ENCODE measurements at places on chromosomes 4 and X.

DNA sequence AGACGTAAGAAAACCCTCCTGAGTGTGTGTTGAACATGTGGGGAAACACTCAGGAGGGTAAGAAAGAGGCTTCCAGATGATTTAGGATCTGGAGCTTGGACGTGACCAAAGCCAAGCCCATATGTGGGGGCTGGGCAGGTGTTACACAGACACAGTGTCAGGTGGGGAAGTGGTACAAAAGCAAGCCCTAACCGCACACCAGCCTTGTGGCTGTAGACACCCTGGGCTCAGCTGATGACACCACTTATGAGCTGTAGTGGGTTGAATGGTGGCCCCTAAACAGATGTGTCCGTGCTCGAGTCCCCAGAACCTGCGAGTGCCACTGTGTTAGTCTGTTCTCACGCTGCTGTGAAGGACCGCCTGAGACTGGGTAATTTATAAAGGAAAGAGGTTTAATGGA lies 25.0 kb upstream of the NSG1 start:
- DNase-seq, result no peak

DNA sequence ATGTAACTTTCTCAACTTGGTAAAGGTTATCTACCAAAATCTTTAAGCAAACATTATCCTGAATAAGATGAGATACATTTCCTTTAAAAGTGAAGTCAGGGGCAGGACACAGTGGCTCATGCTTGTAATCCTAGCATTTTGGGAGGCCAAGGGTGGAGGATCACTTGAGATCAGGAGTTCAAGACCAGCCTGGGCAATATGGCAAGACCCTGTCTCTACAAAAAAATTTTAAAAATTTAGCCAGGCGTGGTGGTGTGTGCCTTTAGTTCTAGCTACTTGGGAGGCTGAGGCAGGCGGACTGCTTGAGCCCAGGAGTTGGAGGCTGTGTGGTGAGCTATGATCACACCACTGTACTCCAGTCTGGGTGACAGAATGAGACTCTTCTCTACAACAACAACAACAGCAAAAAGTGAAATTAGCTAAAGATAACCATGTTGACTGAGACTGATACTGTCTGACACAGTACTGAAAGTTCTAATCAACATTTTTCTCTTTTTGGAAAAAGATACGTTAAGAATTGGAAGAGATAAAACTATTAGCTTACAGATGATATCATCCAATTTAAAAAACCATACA lies 4.9 kb downstream of the DCAF16 start:
- DNase-seq, result no peak

- DNase-seq, result peak; percentile 77
Observed at GRCh38 chrX:136953867-136954787, 73.6 kb upstream of the RBMX start.

GRCh38 chrX:39156051-39156450 lies 354.8 kb downstream of the MID1IP1 start:
- no peak for DNase-seq

- peak; percentile 65 for DNase-seq
Observed at GRCh38 chr4:98657531-98658286, 702 bp downstream of the TSPAN5 start.

GRCh38 chr4:167233685-167234315 lies 494 bp downstream of the SPOCK3 start:
- peak; percentile 12 for DNase-seq

DNA sequence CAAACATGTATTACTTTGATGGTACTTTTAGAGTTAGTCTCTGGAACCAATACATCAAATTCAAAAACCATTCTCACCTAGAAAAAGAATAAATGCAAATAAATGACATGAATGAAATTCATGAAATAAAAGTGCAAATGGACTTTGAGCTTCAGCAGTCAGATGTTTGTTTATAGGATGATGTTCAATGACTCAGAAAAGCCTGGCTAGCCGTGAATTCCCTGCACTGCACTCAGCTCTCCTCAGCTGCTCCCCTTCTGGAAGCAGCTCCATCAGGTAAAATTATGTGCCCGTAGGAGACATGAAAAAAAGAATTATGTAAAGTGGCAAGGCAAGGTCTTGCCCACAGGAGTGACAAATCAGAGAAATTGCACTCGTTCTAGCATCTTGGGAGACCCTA lies 390.6 kb downstream of the GPM6A start:
- DNase-seq, result no peak

DNA sequence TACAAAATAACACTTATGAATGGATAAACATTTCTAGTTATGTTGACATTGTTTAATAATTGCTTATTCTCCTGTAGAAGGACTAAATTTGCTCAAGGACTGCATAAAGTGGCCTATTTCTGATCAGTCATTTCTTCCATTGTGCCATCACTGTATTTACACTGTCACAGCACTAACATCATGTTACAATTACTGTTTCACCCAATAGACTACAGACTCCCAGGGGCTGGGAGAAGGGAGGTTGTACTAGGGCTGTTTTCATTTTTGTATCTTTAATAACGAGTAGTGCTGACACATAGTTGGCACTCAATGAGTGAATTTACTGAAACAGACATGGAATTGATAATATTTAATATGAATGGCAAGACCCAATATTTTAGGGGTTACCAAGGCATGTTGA lies 139.5 kb downstream of the SLC10A7 start:
- DNase-seq, result no peak

- DNase-seq, result no peak
Observed at GRCh38 chrX:9662148-9662547, 103.5 kb downstream of the GPR143 start.

GRCh38 chr4:25856756-25857155 lies 6.0 kb downstream of the SEL1L3 start:
- no peak for DNase-seq

- no peak for DNase-seq
Observed at GRCh38 chrX:119999087-119999634, 55.6 kb upstream of the NKAP start.

DNA sequence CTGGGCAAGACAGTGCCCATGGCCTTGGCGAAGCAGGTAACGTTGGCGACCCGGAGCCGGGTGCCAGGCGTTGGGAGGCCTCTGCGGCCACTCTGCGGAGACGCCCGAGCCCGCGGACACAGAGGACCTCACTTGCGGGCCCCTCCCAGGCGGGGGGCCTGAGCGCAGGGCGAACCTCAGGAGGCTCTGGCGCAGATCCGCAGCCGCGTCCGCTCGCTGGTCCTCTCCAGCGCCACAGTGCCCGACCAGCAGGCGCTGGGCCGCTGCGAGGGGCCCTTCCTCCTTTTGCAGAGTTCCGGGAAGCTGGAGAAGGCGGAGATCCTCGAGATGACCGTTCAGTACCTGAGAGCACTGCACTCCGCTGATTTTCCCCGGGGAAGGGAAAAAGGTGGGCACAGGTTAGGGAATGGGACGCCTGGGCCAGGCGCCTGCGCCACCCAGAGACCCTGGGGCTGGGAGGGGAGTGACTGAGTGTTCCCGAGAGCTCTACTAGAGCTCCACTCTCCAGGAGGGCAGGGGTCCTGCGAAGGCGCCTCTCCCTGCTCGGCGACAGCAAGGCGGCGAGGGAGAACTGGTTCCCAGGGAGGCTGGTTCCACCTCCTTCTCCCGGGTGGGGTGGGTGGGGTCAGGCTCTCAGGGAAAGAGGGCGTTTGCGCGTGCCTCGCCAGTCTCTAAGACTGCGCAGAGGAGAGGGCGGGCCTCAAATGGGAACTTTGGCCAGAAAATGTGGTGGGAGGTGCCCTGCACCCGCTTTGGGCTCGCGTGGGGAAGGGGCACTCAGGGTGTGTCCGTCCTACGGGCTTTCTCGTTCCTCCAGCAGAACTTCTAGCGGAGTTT lies 1.4 kb downstream of the HELT start:
- DNase-seq, result no peak

GRCh38 chr4:1072830-1073446 lies 40.4 kb downstream of the RNF212 start:
- DNase-seq, result peak; percentile 77

- no peak for DNase-seq
Observed at GRCh38 chr4:118335324-118335723, 17.5 kb downstream of the PRSS12 start.

DNA sequence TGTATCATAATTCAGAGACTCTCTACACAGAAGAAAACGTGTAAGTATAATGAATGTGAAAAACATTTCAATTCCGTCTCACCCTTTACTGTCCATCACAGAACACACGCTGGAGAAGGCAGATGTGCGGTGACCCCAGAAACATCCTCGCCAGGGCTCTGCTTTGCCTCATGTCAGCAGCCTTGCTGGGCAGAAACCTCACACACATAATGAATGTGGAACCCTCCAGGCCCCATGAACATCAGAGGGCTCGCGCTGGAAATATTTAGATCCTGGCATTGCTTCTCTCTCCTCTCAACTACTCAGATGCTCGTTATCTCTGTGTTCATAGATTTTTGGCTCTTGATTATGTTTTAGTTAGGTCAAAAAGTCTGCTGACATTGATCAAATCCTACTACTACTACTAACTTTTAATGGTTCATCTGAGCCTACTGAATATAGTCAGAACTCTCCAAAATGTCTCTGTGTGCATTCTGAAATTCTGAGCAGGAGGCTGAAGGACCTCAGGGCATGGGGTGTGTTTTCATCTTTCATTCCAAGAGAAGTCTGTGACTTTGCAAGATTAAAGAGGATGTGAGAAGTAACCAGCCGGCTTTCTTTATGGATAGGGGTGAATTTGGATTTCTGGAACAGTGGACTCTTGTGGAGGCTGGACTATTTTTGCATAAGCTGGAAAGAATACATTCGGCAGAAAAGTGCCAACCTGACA lies 27.0 kb downstream of the SMIM43 start:
- no peak for DNase-seq

GRCh38 chr4:186204103-186204559 lies 12.8 kb downstream of the CYP4V2 start:
- DNase-seq, result peak; percentile 53

DNA sequence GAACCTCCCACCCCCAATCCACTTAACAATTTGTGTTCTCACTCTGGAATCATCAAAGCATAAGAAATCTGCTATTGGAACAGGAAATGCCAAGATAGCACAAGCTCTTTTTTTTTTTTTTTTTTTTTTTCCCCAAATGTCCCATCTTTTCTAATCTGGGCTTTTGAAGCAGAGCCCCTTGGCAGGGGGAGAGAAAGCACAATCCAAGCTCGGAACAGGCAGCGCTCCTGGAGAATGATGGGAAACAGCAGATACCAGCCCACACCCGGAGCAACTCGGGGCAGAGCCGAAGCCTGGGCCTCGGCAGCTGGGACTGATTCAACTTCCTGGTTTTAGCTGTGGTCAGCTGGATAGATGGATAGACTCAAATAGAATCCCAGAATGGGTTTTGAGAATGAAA lies 235.1 kb downstream of the QDPR start:
- no peak for DNase-seq

GRCh38 chr4:186158021-186158813 lies 33.1 kb upstream of the CYP4V2 start:
- no peak for DNase-seq

DNA sequence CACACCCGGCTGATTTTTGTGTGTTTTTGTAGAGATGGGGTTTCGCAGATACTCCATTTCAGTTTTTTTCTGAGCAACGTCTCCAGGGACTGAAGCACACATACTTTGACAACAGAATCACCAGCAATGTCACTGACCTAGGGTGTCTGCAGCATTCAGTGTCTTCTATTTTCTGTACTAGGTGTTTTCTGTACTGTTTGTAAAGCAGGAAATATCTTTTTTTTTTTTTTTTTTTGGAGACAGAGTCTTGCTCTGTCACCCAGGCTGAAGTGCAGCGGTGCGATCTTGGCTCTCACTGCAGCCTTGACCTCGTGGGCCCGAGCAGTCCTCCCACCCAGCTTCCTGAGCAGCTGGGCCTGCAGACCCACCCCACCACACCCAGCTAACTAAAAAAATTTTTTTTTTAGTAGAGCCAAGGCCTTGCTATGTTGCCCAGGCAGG lies 8.9 kb downstream of the ADD1 start:
- no peak for DNase-seq

- peak; percentile 22 for DNase-seq
Observed at GRCh38 chr4:56575820-56576429, 70.3 kb downstream of the ARL9 start.

- DNase-seq, result no peak
Observed at GRCh38 chr4:111957116-111957515, 188.1 kb upstream of the FAM241A start.

- no peak for DNase-seq
Observed at GRCh38 chrX:24996096-24996709, 19.6 kb downstream of the ARX start.

DNA sequence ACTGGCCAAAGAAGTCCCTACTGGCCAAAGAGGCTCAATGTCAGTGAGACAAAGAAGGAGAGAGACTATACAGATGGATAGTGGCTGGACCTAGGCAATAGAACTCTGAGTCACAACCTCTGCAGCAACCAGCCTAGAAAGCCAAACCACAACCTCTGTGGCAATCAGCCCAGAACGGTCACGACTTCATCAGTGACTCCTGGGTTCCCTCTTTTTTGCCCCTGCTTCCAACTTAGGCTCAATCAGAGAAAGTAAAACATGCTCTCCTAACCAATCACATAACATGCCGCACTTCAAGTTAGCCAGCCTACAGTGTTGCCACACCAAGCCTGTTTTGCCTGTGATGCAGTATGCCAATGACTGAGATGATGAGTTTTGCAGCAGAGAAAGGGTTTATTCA lies 203.4 kb downstream of the ANAPC10 start:
- DNase-seq, result no peak

DNA sequence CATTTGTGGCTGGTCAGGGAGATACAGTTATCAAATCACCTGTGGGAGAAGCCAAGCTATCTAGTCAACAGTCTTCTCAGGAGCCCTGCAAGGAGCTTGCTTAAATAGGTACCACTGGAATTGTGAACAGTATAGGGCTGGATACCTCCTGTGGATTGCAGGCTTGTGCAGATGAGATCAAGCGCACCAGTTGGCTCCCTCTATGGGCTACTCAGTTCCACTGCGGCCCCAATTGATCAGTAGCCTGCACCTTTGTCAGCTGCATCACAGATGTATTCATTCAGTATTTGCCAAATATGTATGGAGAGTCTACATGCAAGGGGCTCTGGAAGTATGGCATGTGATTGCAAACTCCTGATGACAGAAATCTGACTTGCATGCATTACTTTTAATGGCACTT lies 28.6 kb downstream of the TEX13A start:
- DNase-seq, result peak; percentile 64

GRCh38 chrX:115297189-115297588 lies 7.7 kb downstream of the LUZP4 start:
- DNase-seq, result no peak

DNA sequence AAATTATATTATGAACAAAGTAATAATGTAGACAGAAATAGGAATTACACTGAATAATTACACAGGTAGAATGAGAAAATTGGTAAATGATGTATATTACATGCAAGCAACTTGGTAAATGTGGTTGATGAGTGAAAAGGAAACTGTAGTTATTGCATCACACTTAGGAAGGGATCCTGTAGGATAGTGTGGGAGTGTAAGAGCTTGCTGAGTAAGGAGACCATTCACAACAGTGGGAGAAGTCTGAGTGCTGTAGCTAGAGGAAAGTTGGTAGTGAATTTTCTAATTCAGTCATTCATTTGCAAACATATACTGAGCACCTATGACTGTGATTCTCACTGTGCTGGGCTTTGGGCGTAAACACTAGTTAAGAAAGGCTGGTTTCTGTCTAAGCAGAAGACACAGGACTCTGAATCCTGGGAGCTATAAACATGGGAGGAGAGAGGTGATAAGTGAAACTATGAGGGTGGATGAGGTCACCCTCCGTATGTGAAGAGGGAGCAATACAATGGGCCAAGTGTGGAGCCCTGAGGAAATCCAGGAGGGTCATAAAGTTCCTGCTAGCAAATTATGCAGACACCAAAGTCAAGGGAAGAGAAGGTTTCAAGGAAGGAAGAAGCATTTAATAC lies 14.2 kb upstream of the CPE start:
- DNase-seq, result no peak

Measured in HEK293T (cell line).